ENCODE measurements at places on chromosomes 3 and 15. TPM values are rescaled to one million over a fixed set of nuclear protein-coding genes. Genes with fewer than 3 reads are reported as not detected.

PLS1 gene
- total RNA-seq: 6.2 TPM

LRRC2 gene
- total RNA-seq: not detected

CRABP1 gene
- not detected for total RNA-seq

VILL gene
- 14.4 TPM for total RNA-seq

PHLDB2 gene
- total RNA-seq: 2.3 TPM

PARP15 gene
- 9.1 TPM for total RNA-seq

RBM5 gene
- total RNA-seq: 102 TPM

GYG1 gene
- 20.2 TPM for total RNA-seq

RTP1 gene
- not detected for total RNA-seq

SLC6A1 gene
- total RNA-seq: not detected

SEC22C gene
- total RNA-seq: 42.3 TPM

SMARCC1 gene
- 117 TPM for total RNA-seq

ROPN1 gene
- not detected for total RNA-seq

FBXO40 gene
- total RNA-seq: not detected

TMCC1 gene
- total RNA-seq: 15.2 TPM

GOLGA6A gene
- not detected for total RNA-seq

CHST14 gene
- 7.1 TPM for total RNA-seq

C3orf20 gene
- not detected for total RNA-seq

ASB14 gene
- total RNA-seq: not detected

NLGN1 gene
- not detected for total RNA-seq

ZPLD1 gene
- not detected for total RNA-seq

NRG4 gene
- not detected for total RNA-seq

All from activated naive CD8-positive, alpha-beta T cell treated with anti-CD3 and anti-CD28 coated beads for 36 hours (primary cell).